ENCODE measurements at places on chromosomes 12 and 14. TPM values are rescaled to one million over a fixed set of nuclear protein-coding genes. Genes with fewer than 3 reads are reported as not detected.

DNA sequence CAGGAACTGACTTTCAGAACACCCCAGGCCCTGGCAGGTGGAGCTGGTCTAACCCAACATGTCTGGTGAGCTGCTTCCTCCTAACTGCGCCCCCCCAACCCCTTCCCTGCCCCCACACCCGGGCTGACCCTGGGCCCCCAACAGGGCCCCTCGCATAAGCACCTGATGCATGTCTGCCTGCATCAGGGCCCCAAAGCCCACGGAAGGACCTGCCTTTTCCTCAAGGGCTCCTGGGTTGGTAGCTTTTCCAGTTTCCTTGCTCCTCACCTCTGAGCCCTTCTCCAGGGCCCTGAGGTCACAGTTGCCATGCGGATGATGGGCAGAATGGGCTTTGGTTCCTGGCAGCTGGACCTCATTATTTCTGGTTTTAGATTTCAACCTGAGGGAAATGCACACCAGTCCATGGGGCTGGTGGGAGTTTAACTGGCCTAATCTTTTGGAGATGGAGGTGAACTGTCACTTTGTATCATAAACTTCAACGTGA lies 18.5 kb downstream of the TESC start:
- ATAC-seq = no peak

- no peak for ATAC-seq
Observed at GRCh38 chr14:33728010-33728498, 222.8 kb downstream of the EGLN3 start.

DNA sequence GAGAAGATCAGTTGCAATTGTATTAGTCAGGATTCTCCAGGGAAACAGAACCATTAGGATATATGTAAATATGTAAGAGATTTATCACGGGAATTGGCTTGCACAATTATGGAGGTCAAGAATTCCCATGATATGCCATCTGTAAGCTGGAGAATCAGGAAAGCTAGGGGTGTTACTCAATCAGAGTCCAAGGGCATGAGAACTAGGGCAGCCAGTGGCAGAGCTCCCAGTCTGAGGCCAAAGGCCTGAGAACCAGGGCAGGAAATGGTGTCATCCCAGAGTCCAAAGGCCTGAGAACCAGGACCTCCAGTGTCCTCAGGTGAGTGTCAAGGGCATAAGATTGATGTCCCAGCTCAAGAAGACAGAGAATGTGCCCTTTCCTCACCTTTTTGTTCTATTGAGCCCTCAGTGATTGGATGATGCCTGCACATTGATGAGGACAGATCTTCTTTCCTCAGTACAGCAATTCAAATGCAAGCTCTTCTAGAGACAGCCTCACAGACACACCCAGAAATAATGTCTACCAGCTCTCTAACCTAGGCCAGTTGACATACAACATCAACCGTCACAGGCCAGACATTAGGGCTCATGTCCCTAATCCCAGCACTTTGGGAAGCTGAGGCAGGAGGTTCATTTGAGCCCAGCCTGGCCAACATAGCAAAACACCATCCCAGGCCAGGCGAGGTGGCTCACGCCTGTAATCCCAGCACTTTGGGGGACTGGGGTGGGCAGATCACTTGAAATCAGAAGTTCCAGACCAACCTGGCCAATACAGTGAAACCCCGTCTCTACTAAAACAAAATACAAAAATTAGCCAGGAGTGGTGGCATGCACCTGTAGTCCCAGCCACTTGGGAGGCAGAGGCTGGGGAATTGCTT lies 34.9 kb upstream of the ZNF740 start:
- ATAC-seq = no peak

- peak; percentile 76 for ATAC-seq
Observed at GRCh38 chr12:2284857-2285256, 232.1 kb downstream of the CACNA1C start.

- no peak for ATAC-seq
Observed at GRCh38 chr12:132171968-132172521, 27.8 kb downstream of the NOC4L start.

DNA sequence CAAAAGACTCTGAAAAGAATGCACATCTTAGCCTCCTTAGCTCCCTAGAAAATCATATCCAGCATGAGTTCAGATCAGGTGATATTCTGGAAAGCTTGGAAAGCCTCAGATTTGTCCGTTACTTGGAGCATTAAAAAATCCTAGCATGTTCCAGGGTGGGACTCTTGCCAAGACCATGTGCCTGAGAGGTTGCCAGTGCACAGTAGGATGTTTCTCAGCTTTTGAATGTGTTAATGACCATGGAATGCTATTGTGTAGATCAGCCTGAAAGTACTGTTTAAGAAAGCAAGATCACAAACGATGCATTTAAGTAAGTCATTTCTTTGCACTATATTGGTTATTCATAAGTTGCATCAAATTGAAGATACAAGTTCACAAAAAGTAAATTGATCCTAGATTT lies 230.5 kb downstream of the ETNK1 start:
- no peak for ATAC-seq

GRCh38 chr12:87155621-87156020 lies 873.6 kb downstream of the C12orf50 start:
- ATAC-seq = no peak

DNA sequence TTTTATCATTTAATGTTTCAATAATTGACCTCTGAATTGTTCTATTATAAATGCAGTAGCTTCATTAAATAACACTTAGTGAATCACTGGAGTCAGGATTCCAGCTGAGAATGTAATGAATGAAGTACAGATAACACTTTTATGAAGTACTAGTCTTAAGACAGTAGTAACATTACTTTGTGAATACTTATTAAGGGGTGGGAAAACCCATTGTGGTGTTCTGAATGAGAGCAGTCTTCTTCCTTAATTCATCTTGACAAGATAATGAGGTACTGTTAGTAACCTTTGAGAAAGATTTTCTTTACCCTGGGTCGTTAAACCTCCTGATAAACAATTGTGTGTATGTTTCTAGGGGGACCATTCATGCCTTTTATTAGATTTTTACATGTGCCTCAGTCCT lies 12.7 kb downstream of the NUP107 start:
- no peak for ATAC-seq

DNA sequence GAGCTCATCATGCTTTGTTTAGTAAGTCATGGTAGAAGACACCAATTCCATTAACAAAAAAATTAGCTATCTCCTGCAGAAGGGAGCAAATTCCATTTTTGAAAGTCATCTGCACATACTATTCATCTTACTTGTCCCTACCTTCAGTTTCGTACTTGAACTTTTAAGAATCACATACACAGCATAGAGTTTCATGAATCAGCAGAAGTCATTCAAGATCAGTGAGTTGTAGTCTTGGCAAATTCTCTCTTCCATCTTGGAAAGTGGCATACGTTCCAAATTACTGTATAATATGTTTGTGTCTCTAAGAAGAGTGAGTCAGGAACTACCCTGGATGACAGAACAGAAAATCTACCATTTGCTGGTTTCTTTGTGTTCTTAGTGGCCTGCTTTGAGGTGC lies 14.1 kb downstream of the VRK1 start:
- ATAC-seq = peak; percentile 76

GRCh38 chr14:32421781-32422180 lies 92.7 kb downstream of the AKAP6 start:
- ATAC-seq = no peak

ISM2 gene
- total RNA-seq = not detected

OR10G2 gene
- not detected for total RNA-seq

Measured in esophagus mucosa (tissue), 1 donor.